ENCODE measurements at places on chromosomes 6 and 20.

GRCh38 chr6:12916006-12916405, 199.4 kb downstream of the PHACTR1 start:
- peak; percentile 51 for DNase-seq

GRCh38 chr6:48429610-48430009, 318.6 kb upstream of the PTCHD4 start:
- DNase-seq = no peak

GRCh38 chr20:45407067-45407745, 883 bp upstream of the DBNDD2 start:
- DNase-seq = no peak

DNA sequence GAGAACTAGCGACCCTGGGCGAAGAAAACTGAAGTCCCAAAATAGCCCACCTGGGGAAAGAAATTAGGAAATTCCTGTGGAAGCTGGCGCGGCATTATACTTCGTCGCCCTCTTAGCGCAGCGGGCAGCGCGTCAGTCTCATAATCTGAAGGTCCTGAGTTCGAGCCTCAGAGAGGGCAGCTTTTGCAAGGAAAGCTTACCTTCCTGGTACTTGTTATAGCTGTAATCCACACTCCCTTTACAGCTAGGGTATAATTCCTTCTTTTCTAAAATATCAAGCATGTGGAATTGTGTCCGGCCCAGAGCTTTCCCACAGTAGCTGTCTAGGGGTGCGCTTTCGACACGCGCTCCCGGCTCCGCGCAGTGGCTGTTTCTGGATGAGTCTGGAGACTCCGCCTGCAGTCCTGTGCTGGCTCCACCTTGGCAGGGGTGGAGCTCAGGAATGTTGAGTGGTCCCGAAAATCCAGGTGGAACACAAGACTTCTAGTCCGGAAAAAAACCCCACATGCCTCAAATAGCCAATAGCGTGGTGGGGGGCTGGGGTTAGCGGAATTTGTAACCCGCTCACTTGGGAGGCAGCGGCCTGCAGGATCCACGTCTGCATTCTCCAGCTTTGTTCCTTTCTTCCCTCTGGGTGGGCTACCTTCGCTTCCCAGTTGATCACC, 83.7 kb upstream of the ZNF322 start:
- no peak for DNase-seq

- no peak for DNase-seq
These were observed 484.0 kb upstream of the SOX4 start for GRCh38 chr6:21109391-21110178.

- no peak for DNase-seq
These were observed 279.6 kb downstream of the NRN1 start for GRCh38 chr6:5726976-5727718.

GRCh38 chr6:106253731-106254130, 71.8 kb downstream of the ATG5 start:
- no peak for DNase-seq

GRCh38 chr6:89161326-89162046, 15.6 kb downstream of the PM20D2 start:
- DNase-seq = no peak

DNA sequence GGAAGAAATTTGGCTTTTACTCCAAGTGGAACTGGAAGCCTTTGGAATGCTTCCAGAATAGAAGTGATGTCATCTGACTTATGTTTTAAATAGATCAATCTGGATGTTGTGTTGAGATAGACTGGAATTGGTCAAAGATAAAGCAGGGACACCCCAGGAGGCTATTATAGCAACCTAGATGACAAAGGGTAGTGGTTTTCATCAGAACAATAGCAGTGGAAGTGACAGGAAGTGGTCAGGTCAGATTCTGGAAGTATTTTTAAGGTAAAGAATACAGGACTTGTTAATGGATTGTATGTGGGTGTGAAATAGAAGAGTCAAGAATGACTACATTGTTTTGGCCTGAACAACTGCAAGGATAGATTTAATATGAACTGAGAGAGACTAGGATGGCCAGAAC, 191.4 kb downstream of the ADGRB3 start:
- no peak for DNase-seq

DNA sequence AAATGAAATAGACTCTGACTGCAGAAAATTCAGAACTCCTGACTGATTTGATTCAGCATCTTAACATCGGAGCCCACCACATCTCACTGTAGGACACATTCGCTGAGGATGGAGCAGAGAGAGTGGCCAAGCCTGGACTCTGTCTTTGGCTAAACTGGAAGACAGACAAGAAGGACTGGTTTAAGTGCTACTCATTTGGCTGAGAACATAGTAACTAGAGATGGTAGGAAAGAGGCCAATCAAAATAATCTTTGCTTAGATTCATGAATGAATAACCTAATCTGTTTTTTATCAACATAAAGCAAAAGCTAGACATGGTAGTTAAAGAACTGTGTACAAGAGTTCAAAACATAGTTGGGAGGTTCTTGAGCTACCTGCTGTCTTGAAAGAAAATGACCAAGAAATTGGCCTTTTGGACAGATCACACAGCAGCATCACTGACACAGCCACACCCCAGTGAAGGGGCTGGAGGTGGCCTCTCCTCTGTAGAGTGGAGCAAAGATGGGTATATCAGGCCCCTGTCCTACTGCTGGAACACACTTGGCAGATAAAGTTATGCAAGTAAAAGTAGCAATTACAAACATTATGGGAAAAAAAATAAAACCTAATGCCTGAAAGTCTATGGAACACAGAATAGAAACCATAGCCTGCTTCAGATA, 87.1 kb upstream of the NT5E start:
- DNase-seq = no peak

GRCh38 chr6:113425977-113426660, 431.0 kb upstream of the MARCKS start:
- no peak for DNase-seq

- no peak for DNase-seq
These were observed 4.9 kb downstream of the VGLL2 start for GRCh38 chr6:117270055-117270842.

DNA sequence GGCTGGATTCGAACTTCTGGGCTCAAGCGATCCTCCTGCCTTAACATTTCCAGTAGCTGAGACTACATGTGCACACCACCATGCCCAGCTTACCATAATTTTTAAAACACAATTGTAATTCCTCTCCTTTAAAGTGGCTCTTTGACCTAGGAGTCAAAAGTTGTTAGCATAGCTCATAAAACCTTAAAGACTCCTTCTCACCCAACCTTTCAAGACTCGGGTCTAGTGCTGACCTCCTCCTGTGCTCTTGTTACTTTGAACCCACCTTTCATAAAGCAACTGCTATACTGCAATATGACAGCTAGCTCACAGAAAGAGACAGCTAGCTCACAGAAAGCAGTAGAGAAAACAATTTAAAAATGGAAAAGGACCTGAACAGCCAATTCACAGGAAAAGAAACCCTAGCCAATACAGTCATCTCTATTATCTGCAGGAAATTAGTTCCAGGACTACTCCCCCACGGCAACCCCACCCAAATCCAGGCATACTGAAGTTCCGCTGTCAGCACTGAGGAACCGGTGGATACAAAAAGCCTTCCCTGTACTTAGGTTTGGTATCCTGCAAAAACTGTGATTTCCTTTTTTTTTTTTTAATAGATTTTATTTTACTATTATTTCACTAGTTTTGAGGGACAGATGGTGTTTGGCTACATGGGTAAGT, 20.3 kb downstream of the SSR1 start:
- DNase-seq = no peak

DNA sequence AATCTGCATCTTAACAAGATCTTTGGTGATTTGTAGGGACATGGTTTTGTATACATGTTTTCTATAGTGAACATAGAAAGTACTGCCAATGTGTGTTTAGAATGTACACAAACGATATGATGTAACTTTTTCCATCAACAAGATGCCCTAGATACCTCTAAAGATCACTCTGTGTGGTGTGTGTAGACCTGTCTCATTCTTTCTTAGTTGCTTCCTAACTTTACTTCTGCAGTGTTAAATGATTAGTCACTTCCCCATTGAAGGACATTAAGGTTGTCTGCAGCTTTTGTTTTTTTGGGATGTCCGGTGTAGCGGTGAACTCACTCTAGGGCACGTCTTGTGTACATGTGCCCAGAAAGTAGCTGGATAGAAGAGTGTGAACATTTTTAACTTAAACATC, 35.9 kb downstream of the CDYL start:
- peak; percentile 37 for DNase-seq

DNA sequence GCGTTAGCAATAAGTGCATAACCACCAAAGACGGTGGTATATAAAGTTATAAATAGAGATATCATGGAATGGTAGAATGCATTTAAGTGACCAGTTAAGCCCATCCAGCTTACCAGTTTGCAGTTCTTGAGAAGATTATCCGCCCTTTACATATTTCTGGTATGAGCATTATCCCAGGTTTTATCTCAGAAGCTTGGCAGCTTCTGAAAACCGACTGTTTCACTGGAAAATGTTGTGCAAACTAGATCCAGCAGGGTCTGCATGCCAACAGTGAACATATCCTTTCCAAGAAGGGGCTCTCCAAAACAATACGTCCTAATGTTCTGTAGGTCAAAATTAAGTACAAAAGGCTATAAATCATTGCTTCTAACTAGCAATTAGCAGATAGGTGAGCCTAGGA, 29.5 kb upstream of the SHLD1 start:
- DNase-seq = no peak
